ENCODE measurements at places on chromosomes 4 and X.

- no peak for DNase-seq
These were observed 177.4 kb upstream of the PPP1R2C start for GRCh38 chrX:42955349-42955748.

DNA sequence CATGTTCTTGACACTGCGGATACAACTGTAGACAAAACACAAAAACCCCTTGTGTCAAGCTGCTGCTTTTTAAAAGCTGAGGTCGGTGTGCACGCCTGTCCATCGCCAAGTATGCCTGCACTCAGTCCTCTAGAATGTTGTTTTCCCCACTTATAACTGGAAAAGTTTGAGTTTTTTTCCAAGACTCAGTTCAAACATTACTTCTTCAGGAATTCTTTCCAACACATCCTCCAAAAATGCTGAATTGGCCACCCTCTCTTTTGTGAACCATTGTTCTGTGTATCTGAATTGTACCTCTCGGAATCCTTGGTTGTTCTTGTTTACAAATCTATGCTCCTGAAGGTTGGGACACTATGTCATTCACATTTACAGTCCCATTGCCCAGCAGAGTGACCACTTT, 94.6 kb downstream of the REELD1 start:
- DNase-seq = no peak

- no peak for DNase-seq
These were observed 353.6 kb downstream of the TRIML1 start for GRCh38 chr4:188492886-188493285.

GRCh38 chr4:75889537-75890199, 12.6 kb downstream of the PPEF2 start:
- no peak for DNase-seq

- no peak for DNase-seq
These were observed 22.2 kb downstream of the SPINK2 start for GRCh38 chr4:56799161-56799759.

DNA sequence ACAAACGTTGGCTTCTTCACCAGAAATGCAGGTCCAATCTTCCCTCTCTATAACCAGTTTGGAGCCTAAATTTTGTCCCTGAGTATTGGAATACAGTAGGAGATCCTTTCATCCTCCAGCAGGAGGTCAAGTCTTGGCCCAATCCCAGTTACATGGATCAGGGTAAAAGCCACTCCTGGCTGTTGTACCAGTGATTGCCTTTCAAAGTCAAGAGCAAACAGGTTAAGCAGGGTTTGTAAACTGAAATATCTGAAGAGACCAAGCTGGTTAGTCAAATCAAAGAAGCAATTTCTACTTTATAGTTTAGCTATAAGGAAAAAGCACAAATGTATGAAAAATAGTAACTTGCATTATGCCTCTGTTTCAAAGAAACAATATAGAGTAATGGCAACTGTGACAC, 329.4 kb downstream of the NAF1 start:
- DNase-seq = no peak
